Jurkat, Clone E6-1 (cell line): ENCODE measurements at places on chromosomes 6 and 20.

DNA sequence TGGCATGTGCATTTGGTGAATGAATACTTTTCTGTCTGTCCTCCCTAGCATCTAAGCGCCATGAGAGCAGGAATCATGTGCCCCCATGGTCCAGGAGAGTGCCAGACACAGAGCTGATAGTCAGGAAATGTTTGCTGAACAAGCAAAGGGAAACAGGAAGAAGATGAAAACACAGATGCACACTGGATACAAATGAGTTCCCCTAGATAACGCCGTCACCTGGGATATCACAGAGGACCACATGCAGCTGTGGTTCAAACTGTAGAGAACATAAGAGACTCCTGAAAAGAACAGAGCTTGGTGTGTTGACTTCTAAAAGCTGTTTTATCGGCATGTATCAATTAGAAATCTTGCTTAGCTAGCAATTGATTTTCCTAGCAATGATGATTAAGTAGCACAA lies 293.7 kb downstream of the BTBD3 start:
- DNase-seq: peak; percentile 49

DNA sequence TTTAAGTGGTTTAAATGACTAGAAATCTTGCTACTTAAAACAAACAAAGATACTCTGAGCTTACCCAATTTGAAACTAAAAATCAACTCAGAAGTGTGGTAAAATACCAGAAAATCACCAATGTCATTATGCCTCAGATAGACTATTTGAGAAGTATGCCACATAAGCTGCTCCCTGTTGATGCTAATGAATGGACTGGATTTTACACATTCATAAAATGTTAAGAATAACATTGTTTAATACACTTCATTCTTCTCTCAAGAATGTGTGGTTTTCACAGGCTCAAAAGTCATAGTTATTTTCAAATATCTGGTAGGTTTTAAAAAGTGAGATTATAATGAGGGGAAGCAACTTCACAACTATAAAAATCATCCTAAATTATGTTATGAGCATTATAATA lies 170.6 kb downstream of the TASP1 start:
- no peak for DNase-seq

DNA sequence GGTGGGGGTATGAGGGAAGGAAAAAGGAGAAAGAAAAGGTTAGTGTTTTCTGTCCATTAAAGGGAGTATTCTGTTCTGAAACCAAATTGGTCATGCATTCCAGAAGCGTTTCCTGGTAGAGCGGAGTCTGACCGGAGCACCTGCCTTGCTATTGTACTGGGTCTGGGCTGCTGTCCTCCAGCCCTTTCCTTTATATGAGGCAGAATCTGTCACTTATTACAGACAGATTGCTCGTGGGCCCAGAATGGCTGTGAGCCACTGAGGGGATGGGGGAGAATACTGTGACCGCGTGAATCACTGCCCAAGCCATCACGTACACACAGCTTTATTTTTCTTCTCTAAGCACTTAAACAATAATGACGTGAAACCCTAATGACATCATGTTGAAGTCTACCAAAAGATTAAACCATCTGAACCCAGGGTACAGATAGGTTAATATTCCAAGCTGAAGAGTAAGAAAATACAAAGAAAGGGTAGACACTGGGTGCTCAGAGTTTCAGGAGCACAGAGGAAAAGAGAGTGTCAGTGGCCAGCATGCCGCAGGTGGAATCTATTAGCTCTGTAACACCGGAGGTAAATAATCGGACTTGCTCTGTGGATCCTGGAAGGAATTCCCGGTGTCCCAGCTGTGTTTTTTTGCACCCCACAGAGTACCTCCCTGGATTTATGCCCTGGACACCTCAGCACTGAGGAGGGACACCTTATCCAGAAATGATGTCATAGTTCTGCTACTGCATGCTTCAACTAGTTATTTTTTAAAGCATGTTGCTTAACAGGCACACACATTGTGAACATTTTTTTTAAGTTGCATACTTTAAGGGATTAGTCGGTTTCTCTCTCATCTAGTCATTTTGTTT lies 573.3 kb downstream of the PKHD1 start:
- DNase-seq: no peak

GRCh38 chr6:6080975-6081374 lies 74.2 kb upstream of the NRN1 start:
- DNase-seq: no peak

DNA sequence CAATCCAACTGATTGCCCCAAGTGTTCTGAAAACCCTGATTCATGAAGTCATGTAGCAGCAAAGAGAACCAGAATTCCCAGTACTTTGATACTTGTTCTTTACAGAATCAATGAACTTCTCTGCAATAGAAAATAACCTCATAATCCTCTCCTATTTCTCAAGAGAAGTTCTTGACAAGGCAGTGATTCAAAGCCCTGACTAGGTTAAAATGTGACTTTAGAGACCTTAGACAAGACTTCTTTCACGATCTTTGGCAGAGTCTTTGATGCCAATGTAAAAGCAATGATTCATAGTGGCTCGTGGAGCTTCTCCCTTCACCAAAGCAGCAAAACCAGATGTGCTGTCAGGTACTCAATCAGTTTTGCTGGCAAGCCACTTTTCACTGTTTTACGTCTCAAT lies 95.2 kb downstream of the CDK19 start:
- DNase-seq: no peak

DNA sequence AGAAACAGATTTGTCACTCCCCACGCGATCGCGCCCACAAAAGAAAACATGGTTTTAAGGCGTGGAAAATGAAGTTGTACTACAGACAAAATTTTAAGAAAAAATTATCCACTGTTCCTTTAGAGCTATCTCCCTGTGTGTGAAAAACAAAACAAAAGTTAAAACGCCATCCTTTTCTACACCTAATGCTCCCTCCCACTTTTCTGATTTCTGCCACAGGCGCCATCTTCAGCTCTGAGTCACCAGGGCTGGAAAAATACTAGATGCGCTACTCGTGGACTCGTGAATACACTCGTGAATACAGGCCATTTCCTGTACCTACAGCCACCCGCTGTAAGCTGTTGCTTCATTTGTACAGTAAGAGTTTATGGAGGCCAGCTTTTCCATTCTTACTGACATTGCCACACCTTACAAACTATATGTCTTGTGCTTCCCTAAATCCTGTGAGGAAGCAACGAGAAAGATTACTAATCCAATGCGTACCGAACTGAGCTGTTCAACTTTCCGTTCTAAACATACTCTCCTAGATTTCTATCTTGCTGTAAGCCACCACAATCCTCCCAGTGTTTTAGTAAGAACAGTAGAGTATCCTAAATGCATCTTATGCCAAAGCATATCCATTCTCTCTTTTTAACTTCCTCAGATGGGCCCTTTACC lies 773 bp upstream of the AHI1 start:
- DNase-seq: peak; percentile 45

DNA sequence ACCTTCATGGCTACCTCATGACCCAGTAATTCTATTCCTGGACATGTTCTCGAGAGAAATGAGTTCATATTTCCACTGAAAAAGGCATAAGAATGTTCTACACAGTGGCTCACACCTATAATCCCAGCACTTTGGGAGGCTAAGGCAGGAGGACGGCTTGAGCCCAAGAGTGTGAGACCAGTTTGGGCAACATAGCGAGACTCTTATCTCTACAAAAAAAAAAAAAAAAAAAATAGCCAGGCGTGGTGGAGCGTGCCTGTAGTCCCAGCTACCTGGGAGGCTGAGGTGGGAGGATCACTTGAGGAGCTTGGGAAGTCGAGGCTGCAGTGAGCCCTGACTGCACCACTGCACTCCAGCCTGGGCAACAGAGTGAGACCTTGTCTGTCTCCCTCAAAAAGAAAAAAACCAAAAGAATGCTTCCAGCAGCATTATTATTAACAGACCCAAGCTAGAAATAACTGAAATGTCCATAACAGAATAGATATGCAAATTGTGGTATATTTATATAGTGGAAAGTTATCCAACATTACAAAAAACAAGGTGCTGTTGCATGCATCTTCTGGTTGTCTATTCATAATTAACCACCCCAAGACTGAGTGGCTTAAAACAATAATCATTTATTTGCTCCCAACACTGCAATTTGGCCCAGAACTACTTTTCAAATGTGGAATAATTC lies 9.4 kb upstream of the RAB44 start:
- DNase-seq: no peak

GRCh38 chr6:31351401-31352309 lies 5.3 kb downstream of the HLA-B start:
- DNase-seq: no peak

DNA sequence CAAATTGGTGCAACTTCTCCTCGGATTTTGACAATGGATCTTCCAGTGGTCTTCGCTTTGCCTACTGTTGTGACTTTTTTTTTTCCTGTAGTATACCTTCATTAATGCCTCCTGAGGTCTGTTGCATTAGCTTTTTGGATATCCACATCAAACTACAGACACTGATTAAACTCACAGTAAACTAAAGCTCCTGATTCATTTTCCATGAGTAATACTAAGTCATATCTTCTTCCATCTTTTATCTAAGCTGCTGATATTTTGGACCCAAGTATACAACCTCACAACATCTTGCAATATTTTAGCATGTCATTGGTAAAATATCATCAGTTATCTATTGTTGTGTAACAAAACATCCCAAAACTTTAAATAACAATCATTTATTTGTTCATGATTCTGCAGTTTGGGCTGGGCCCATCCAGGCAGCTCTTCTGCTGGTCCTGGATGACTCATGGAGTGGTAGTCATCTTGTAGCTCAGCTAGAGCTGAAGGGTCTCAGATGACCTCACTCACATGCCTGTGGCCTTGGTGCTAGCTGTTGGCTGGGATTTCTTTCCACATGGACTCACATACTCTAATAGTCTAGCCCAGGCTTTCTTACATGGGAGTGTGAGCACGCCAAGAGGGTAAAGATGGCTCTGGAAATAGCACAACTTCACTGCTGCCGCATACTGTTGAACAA lies 78.3 kb upstream of the SRSF6 start:
- no peak for DNase-seq

GRCh38 chr20:38164624-38165088 lies 414 bp downstream of the TGM2 start:
- DNase-seq: no peak

- DNase-seq: no peak
These were observed 83.3 kb upstream of the TGM3 start for GRCh38 chr20:2212456-2213015.

- no peak for DNase-seq
These were observed 27.3 kb upstream of the GABRR1 start for GRCh38 chr6:89244241-89244985.

GRCh38 chr20:37245216-37246150 lies 16.1 kb downstream of the GHRH start:
- DNase-seq: no peak
